Activated CD4-positive, alpha-beta memory T cell treated with anti-CD3 and anti-CD28 coated beads, Interleukin-2, amount 10 ng/mL, durations not matched to agents 7 days and 5 days (primary cell): ENCODE measurements at places on chromosomes 13 and 19.

GRCh38 chr13:94031609-94032008 lies 447.9 kb downstream of the DCT start:
- no peaks in the 10 kb centered on the region for H3K27me3 ChIP-seq
- H3K27ac ChIP-seq = no peak overlapping the region
- no peak for DNase-seq
- H3K36me3 ChIP-seq = no peaks in the 10 kb centered on the region
- no peaks in the 10 kb centered on the region for H3K4me1 ChIP-seq
- no peak overlapping the region for H3K4me3 ChIP-seq

GRCh38 chr19:41401483-41401882 lies 3.9 kb downstream of the BCKDHA start:
- peaks cover 30% of the 10 kb centered on the region for H3K4me1 ChIP-seq
- peaks cover 4% of the 10 kb centered on the region for H3K36me3 ChIP-seq
- H3K27ac ChIP-seq = no peak overlapping the region
- DNase-seq = no peak
- H3K27me3 ChIP-seq = no peaks in the 10 kb centered on the region
- H3K4me3 ChIP-seq = no peak overlapping the region

GRCh38 chr13:72963762-72964161 lies 95.0 kb upstream of the KLF5 start:
- H3K4me3 ChIP-seq = no peak overlapping the region
- no peak overlapping the region for H3K27ac ChIP-seq
- no peak for DNase-seq

DNA sequence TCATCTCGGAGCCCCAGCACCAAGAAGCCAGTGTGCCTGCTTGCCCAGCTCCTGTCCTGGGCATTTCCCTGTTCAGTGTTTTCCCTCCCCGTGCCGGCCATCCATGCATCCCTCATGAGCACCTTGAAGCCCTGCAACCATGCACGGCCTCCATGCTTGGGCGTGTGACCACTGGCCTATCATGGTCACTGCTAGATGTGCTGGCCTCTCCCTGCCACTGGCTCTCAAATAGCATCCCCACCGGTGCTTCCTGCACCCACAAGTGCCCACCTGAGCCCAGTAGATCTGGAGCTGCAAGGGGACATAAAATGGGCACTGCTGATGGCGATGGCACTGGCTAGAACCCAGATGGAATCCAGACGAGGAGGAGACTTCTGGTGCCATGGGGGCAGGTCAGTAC lies 126.0 kb downstream of the TUBA3C start:
- no peaks in the 10 kb centered on the region for H3K4me1 ChIP-seq
- no peaks in the 10 kb centered on the region for H3K36me3 ChIP-seq
- no peak overlapping the region for H3K27ac ChIP-seq
- DNase-seq = no peak

DNA sequence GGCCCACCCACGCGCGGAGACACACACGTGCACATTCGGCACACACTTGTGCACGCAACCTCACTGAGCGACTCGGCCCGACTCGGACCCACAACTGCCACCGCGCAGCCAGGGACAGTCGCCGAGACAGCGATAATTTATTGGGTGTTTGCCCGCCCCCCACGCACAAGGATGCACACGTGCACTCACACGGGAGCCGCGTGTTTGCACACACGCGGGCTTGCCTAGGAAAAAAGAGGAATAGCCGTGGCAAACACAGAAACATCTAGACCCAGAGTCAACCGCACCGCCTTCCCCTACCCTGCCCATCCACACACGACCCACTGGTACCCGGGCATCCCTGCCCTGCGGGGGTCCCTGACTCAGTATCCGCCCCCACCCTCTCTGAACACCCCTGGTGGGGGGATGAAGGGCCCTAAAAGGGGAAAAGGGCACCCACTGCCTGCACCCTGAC lies 1.1 kb upstream of the SSBP4 start:
- peaks cover 78% of the 10 kb centered on the region for H3K4me1 ChIP-seq
- H3K4me3 ChIP-seq = peak overlapping the region; percentile 74
- peaks cover 13% of the 10 kb centered on the region for H3K27me3 ChIP-seq
- peaks cover 10% of the 10 kb centered on the region for H3K36me3 ChIP-seq
- DNase-seq = no peak

- H3K27me3 ChIP-seq = peaks cover 14% of the 10 kb centered on the region
- H3K4me1 ChIP-seq = no peaks in the 10 kb centered on the region
- peaks cover 3% of the 10 kb centered on the region for H3K36me3 ChIP-seq
These were observed 8.9 kb downstream of the CEBPA start for GRCh38 chr19:33293255-33294057.

- H3K36me3 ChIP-seq = peaks cover 4% of the 10 kb centered on the region
- H3K27me3 ChIP-seq = no peaks in the 10 kb centered on the region
- H3K4me3 ChIP-seq = no peak overlapping the region
- no peak for DNase-seq
- H3K4me1 ChIP-seq = peaks cover 26% of the 10 kb centered on the region
These were observed 145.2 kb downstream of the DIAPH3 start for GRCh38 chr13:60018536-60018935.

GRCh38 chr13:26895081-26895807 lies 134.7 kb upstream of the GPR12 start:
- H3K36me3 ChIP-seq = no peaks in the 10 kb centered on the region
- DNase-seq = no peak
- H3K27ac ChIP-seq = no peak overlapping the region
- no peak overlapping the region for H3K4me3 ChIP-seq

DNA sequence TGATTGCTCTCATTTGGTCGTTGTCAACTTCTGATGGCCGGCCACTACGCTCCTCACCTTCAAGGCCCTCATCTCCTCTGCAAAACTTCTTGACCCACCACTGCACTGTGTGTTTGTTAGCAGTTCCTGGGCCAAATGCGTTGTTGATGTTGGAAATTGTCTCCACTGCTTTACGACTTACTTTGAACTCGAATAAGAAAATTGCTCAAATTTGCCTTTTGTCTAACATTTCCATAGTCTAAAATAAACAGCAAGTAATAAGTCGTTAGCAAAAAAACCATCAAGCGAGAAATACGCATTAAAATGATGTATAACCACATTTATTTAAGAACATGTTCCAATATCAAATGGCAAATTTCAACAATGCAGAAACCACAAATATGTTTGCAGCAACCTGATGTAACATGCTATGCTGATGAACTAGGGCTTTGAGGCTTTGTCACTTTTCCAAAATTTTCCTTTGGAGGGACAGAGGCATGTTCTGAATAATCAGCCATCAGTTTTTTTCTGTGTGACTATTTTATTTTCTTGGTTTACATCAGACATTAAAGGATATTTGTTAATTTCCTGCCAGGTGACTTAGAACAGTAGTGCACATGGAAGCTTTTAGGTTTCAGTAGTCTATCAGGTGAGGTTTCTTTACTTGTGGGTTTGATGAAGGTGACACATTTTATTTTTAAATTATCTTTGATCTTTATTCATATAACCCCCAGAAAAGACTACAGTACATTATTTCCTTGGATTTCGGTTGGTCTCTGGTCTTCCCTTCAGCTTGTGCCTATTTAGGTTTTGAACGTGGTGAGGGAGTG lies 74.7 kb upstream of the TEX29 start:
- H3K36me3 ChIP-seq = peaks cover 79% of the 10 kb centered on the region
- H3K4me3 ChIP-seq = no peak overlapping the region
- H3K27ac ChIP-seq = no peak overlapping the region
- H3K27me3 ChIP-seq = no peaks in the 10 kb centered on the region
- H3K4me1 ChIP-seq = peaks cover 4% of the 10 kb centered on the region

DNA sequence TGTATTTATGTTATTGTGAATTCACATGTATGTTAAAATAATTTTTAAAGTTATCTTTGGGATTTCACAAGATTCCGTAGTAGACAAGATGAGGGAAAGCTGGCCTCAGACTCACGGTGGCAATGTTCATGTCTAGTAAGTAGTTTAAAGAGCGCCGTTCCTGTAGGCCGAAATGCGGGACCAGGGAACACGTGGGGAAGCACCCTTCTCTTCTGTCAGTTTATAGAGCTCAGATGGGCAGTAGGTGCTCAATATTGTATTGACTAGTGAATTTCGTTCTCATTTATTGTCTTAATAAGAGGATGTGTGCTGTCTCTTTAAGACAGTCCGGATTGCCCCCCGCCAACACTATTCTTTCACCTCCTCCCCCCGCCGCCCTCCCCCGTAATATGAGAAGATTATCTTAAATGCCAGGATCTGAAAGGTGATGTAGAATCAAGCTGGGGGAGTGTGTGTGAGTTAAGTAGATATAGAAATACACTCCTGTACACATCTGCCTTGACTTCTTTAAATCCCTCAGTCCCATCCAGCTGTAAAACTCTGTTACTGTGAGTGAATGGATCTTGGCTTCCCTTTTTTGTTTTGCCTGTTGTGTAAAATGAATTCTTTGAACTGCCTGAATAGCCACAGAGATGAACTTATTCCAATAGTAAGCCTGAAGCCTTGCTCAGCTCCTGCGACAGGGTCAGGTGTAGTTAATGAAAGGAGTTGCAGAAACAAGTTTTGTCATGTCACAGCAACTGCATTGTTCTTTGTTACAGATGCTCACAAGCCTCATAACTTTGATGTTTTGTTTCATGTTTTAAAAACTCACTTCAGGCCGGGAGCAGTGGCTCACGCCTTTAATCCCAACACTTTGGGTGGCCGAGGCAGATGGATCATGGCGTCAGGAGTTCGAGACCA lies 1.3 kb downstream of the LAMP1 start:
- H3K27ac ChIP-seq = peak overlapping the region; percentile 90
- H3K27me3 ChIP-seq = peaks cover 16% of the 10 kb centered on the region
- H3K4me1 ChIP-seq = peaks cover 28% of the 10 kb centered on the region
- DNase-seq = no peak
- H3K4me3 ChIP-seq = peak overlapping the region; percentile 81

DNA sequence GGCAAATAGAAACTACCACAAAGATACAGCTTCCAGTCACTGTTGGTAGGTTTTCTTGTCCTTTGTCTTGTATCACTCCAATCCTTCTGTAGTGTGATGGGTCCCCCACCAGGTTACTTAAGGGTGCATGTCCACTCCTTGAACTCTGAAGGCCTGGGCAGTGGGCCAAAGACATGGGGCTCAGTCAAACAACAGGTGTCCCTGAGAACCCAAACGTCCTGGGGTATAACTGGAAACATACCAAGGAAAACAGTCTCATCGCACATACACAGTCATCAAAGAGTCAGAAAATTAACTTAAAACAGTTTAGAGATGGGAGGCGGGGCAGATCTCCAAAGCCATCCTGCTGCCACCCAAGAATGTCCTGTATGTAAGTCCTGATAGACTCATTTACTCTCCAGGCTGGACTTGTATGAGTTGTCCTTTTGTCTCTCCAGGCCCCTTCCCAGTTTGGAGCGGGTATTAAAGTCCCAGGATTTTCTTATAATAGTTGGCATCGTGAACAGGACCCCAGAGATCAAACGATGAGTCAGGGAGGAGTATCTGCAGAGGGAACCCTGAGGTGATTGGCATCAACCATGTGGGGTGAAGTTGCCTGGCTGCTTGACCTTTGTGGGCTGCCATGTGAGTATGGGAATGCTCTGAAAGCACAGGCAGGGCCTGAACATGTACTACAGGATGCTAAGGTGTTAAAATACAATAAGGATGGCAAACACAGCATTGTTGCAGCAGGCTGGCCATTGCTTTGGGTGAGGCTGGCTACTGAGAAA lies 613.2 kb upstream of the KLF12 start:
- no peaks in the 10 kb centered on the region for H3K4me1 ChIP-seq
- DNase-seq = no peak

DNA sequence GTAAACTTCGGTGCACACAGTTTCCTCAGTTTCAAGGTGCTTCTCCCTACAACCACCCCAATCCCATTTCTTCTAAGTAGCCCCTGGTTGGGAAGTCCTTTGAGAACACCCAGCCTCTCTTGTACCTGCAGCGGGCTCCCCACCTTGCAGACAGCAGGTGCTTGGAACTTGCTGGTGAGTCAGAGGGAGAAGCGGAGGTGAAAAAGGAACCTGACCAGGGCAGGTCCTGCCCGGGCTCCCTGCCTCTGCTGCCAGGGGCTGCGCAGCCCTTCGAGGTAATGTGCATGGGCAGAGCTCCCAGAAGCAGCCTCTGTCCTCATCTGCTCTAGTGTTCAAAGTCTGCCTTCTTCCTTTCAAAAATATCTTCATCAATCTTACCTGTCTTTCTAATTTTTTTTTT lies 274.0 kb upstream of the SOX1 start:
- no peaks in the 10 kb centered on the region for H3K36me3 ChIP-seq
- H3K4me3 ChIP-seq = no peak overlapping the region
- no peaks in the 10 kb centered on the region for H3K27me3 ChIP-seq
- no peaks in the 10 kb centered on the region for H3K4me1 ChIP-seq
- H3K27ac ChIP-seq = no peak overlapping the region
- DNase-seq = no peak

GRCh38 chr13:100439247-100439970 lies 149.2 kb downstream of the GGACT start:
- no peaks in the 10 kb centered on the region for H3K27me3 ChIP-seq
- no peak overlapping the region for H3K27ac ChIP-seq
- no peak for DNase-seq

GRCh38 chr19:44776402-44777096 lies 1.1 kb upstream of the CBLC start:
- no peaks in the 10 kb centered on the region for H3K36me3 ChIP-seq
- DNase-seq = no peak
- no peak overlapping the region for H3K27ac ChIP-seq
- peaks cover 6% of the 10 kb centered on the region for H3K27me3 ChIP-seq

DNA sequence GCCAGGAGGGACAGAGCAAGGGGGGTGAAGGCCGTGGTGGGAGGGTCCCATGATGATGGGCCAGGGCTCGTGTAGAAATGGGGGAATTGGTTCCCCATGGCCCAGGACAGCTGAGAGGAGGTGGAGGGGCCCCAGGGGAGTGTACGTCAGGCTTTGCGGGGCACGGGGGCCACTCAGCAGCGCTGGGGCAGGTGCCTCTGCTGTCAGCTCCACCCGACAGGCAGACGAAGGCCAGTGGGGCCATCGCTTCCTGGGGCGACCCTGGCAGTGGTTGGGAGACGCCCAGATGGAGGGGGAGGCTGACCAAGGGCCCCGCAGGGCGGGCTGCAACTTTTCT lies 1.9 kb upstream of the TEKTIP1 start:
- H3K27me3 ChIP-seq = no peaks in the 10 kb centered on the region
- DNase-seq = no peak
- peaks cover 46% of the 10 kb centered on the region for H3K36me3 ChIP-seq

DNA sequence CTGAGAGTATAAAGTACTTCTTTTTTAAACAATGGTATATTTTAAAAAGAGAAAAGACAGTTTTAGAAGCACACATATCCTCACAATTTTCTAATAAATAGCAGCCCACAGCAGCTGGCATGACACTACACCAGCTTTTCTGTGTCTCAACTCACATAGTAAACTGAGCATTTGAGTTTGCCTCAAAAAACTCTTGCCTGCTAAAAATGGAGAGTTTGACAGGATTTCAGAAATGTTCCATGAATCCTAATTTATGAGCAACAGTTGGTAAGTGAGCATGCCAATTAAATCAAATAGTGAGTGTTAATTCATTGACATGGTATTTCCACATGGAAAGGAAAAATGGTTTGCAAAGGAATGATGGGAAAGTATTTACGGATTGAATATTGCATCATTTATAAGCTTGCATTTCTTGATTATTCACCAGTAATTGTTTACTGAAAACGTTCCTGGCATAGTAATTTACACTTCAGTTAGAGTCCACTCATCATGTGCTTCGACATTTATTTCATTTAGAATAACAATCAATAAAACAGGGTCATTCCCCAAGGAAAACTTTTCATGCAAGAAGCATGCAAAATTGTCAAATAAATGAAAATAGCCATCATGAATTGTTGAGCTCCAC lies 323.0 kb downstream of the EFNB2 start:
- no peak overlapping the region for H3K27ac ChIP-seq
- no peaks in the 10 kb centered on the region for H3K4me1 ChIP-seq
- H3K27me3 ChIP-seq = no peaks in the 10 kb centered on the region
- H3K4me3 ChIP-seq = no peak overlapping the region

- H3K27me3 ChIP-seq = peaks cover 30% of the 10 kb centered on the region
- H3K27ac ChIP-seq = no peak overlapping the region
- H3K4me3 ChIP-seq = no peak overlapping the region
- DNase-seq = no peak
- H3K4me1 ChIP-seq = no peaks in the 10 kb centered on the region
- peaks cover 5% of the 10 kb centered on the region for H3K36me3 ChIP-seq
These were observed 2.1 kb upstream of the GPC6 start for GRCh38 chr13:93224535-93224934.
